Right atrium auricular region (tissue), 2 donors: ENCODE measurements at places on chromosomes 12 and 14.

DNA sequence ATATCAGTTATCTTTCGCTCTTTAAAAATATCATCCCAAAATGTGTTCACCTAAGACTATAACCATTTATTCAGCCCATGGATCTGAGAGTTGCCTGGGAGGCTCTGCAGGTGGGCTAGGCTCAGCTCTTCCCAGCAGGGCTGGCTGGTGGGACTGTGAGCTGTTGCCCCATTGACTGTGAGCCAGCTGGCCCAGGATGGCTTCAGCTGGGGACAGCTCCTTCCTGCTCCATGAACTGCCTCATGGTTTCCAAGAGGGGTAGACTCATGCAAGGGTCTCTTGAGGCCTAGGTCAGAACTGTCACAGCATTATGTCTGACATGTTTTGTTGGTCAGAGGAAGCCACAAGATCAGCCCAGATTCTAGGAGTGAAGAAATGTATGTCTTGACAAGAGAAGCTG is 114.1 kb upstream of the E2F7 start:
- no peak for DNase-seq

DNA sequence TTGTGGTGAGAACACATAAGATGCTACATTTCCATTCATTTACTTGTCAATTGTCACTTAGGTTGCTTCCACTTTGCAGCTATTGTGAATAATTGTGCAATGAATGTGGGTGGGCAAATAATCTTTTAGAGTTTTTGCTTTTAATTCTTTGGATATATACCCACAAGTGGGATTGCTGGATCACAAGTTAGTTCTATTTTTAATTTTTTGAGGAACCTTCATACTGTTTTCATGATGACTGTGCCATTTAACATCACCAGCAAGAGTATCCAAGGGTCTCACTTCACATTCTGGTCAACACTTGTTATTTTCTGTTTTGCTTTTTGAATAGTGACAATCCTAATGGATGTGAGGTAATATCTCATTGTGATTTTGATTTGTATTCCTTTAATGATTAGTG is 10.5 kb downstream of the CLEC6A start:
- DNase-seq: no peak

DNA sequence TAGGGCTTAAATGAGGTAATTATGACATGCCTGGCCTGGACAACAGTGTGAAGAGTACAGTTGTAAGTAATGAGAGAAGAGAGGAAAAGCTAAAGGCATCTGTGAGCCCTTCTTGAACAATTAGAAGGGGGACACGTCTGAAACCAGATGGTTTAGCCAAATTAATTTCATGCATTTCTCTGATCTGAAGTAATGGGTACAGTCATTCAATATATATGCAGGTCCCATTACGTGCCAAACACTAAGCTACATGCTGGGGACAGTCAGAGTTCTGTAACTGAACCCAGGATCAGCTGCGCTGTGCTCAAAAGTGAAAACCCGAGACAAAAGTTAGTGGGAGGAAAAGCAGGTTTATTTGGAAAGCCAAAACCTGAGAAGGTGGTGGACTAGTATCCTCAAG is 207.2 kb upstream of the TMTC1 start:
- DNase-seq: no peak

DNA sequence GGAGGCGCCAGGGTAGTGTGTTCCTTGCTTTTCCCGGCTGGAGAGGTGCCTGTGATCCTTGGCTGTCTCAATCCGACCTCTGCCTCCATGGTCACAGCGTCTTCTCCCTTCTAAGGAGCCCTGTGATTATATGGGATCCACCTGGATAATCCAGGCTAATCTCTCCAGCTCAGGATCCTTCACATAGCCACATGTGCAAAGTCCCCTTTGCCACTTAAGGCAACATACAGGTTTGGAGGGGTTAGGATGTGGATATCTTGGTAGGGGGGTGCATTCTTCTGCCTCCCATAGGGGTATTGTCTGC is 1.2 kb upstream of the HVCN1 start:
- DNase-seq: no peak

DNA sequence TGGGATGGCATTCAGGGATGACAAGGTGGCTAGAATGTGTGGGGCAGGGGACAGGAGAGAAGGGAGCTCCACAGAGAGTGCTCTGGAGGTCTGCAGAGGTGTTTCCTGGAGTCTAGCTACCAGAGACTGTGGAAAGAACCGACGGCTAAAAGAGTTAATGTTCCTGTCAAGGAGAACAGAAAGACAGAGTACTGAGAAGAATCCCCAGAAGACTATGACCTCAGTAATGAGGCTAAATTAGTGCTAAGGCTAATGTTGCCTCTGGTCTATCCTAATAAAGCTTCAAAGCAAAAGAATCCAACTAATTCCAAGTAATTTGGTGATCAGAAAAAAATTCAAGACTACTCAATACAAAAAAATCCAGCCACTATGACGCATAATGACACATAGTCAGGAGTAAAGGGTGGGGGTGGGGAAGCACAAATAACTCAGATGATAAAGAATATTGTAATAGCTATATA is 44.7 kb downstream of the FERMT2 start:
- no peak for DNase-seq

GRCh38 chr14:60212503-60213371 is 36.3 kb upstream of the PPM1A start:
- no peak for DNase-seq

- no peak for DNase-seq
Observed at GRCh38 chr12:31989571-31990362, 30.6 kb downstream of the RESF1 start.

DNA sequence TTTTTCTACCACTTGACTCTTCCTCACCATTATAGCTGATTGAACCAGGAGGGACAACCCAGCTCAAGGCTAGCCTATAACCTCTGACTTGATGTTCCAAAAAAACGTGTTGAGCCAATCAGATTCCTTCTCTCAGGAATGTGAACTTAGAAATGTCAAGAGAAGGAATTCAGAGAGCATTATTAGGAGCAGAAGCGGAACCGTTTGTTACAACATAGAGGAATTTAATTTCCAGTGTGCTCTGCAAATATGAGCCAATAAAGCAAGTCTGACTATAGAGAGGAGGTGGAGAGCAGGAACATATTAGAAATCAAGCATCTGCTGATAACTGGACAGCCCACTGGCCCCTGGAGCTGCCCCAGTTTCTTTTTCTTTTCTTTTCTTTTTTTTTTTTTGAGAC is 15.3 kb upstream of the PELI2 start:
- no peak for DNase-seq
